ENCODE measurements at places on chromosomes 3 and 15.

DNA sequence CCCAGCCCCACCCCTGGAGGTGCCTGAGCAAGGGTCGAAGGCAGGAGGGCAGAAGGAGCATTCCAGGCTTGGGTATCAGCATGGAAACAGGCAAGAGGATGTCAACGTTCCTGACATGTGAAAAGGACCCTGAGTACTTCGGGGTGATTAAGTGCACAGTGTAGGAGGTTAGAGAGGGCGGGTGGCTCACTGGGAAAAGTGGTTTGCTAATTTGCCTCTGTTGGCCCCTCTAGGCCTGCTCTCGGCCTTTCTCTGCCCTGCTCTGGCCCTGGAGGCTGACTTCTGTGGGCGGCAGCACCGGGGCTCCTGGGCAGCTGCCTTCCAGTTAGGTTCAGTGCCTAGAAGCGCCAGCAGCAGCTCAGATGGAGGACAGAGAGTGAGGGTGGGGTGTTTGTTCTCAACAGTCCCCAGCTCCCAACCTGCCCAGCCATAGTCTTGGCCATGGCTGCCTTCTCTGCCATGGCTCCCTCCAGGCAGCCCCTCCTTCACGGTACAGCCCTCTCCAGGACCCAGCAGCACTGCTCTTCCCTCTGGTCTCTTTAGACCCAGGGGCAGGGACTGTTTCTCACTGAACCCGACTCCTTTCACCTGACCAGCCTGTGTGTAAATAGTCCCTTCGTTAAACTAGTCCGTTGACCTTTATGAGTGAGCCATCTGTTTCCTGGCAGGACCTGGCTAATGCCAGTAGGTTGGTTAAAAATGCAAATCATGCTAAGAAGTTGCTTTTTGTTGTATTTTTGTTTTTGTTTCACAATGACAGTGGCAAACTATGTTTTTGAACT, 107.1 kb upstream of the TPM1 start:
- DNase-seq, result no peak

DNA sequence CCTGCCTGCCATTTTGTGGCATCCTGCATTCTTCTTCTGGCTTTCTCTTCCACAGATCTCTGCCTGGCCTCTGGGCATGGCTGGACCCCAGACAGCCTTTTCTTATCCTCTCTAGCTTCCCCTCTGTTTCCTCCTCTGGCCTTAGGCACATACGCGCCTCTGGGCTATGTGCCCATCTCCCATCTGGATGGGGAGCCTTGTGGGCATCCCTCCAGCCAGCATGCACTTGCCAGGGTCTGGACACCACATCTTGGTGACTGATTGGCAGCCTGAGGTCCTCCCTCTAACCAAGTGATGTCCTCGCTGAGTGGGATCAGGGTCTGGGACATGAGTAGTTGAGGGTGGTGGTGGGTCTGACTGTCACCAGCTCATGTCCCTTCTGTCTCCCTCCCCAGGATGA, 12.8 kb downstream of the PLEKHO2 start:
- no peak for DNase-seq

DNA sequence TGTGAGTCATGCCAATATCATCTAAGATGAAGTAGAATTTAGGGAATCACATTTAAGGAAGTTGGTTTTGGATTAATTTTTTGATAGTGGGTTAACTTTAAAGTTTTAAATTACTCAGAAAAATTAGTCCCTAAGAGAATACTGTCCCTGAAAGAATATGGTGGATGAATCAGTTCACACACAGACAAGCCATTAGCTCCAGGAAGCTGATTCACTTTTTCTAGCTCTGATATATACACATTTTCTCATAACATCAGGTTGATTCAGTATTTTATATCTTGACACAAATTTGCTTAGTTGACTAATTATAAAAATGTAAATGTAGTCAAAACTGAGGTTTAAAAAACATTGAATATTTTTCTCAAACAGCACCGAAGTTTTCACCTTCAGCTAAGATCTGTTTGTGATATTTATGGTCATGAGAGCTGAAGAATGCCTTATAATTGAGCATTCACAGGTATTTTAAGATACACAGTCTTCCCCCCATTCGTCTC, 55.1 kb downstream of the MYH15 start:
- DNase-seq, result no peak

DNA sequence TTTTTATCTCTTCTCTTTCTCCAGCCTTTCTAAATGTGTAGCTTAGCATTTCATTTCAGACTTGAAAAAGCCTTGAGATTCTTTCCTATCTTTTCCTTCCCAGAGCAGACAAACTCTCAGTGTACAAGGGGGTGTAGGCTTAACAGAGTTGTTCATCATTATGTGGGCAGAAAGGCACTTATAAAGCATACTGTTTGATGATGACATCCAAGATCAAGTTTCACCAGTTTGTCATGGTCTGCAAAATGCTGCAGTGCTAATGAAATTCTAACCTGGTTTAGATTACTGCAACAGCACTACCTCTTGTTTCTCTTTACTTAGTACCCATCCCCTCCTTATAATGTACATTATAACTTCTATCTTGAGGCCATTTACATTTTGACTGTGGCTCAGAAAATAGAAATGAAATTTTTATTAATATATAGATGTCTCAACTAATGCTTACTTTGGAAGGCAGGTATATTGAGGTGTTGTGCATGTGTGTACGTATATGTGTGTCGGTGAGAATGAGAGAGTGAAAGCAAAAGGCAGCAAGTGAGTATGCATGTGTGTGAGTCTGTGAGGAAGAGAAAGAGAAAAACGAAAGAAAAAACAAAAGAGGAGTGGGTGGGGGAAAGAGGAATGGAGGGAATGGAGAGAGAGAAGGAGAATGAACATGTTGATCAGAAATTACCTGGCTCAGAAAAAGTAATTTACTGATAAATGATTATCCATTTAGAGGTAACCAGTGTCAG, 1043.6 kb downstream of the TUSC7 start:
- DNase-seq, result peak; percentile 28

- DNase-seq, result no peak
Observed at GRCh38 chr3:186506857-186507256, 37.3 kb downstream of the CRYGS start.

- DNase-seq, result no peak
Observed at GRCh38 chr15:93040288-93041158, 48.5 kb downstream of the RGMA start.

DNA sequence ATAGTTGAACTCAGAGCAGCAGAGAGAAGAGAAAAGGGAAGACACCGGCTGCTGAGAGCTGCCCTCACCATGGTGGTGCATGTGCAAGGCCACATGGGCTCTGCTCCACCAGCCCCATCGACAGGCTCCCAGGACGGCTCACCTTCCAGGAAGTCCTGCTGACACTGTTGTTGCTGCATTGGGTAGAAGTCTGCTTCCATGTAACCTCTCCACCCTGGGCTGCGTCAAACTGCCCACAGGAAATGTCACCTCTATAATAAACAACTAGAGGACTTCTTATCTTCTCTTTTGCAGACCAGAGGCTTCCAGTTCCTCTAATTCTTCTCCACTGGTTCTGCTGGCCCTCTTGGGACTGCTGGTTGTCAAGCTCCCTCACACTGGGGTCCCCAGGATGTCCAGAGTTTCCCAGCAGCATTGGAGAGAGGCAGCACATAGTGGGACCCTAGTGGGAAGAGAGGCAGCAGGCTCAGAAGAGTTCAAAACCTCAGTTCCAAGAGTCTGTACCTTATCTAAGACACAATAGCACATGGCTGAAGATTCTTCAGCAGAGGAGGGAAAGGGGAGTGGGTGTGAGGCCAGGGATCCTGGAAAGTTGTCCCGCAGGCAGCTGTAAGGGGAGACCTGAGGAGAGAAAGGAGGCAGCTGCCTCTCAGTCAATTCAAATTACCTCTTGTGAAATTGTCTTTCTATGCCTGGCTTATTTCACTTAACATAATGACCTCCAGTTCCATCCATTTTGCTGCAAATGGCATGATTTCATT, 5.8 kb upstream of the CCR3 start:
- DNase-seq, result no peak

- DNase-seq, result no peak
Observed at GRCh38 chr3:112670824-112671223, 29.9 kb upstream of the CCDC80 start.

- no peak for DNase-seq
Observed at GRCh38 chr3:44513513-44513912, 36.0 kb upstream of the ZNF445 start.

Measured in NCI-H510A (cell line).